Femur (tissue), 1 donor: ENCODE measurements at places on chromosomes 16 and 17.

DNA sequence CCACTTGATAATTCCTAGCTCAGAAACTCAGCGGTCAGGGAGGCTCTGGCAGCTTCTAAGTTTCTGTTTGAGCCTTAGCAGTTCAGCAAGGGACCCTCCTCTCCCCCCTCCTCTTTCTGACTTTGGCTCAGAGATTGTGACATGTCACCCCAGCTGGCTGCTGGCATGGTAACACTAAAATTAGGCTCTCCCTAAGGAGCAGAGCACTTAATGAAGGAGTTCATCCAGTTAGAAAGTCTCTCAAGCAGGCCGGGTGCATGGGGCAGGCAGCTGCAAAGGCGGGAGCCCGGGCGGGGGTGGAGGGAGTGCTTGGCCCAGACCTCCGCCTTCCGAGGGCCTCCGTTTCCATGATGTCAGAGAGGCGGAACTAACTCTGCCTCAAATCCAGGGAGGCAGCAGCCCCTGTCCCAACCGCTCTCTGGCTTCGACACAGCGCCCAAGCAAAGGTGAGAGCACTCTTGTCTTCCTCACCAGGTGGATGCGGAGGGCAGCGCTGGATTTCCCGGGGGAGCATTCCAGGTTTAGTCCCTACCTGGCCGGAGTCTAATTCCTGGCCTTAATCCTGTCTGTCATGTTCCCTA lies 128.0 kb upstream of the PLCG2 start:
- peak; percentile 95 for DNase-seq

GRCh38 chr16:57036945-57037344 lies 47.6 kb downstream of the NLRC5 start:
- no peak for DNase-seq

- DNase-seq, result no peak
These were observed 113.3 kb downstream of the ZNF423 start for GRCh38 chr16:49742428-49743202.

DNA sequence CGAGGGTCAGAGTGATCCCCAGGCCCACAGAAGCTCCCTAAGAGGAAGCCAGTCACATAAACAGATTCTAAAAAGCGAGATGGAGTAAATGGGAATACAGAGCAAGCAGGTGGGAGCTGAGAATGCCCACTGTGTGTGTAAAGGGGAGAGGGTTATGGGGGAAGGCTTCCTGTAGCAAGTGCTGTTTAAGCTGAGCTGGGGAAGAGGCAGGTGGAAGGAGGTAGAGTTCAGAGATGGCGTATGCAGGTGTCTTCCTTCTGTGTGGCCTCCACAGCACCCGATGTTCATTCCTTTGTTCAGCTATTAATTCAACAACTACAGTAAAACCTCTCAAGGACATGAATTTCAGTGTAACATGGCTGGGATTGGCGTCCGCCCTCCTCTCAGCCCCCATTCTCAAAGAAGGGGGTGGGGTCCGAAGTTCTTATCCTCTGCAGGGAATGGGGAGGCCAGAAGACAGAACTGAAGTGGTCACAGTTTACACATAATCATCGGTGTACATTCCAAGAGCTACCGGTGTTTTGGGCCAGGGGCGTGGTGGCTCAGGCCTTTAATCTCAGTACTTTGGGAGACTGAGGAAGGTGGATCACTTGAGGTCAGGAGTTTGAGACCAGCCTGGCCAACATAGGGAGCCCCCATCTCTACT lies 1.8 kb downstream of the EEF2K start:
- DNase-seq, result no peak

DNA sequence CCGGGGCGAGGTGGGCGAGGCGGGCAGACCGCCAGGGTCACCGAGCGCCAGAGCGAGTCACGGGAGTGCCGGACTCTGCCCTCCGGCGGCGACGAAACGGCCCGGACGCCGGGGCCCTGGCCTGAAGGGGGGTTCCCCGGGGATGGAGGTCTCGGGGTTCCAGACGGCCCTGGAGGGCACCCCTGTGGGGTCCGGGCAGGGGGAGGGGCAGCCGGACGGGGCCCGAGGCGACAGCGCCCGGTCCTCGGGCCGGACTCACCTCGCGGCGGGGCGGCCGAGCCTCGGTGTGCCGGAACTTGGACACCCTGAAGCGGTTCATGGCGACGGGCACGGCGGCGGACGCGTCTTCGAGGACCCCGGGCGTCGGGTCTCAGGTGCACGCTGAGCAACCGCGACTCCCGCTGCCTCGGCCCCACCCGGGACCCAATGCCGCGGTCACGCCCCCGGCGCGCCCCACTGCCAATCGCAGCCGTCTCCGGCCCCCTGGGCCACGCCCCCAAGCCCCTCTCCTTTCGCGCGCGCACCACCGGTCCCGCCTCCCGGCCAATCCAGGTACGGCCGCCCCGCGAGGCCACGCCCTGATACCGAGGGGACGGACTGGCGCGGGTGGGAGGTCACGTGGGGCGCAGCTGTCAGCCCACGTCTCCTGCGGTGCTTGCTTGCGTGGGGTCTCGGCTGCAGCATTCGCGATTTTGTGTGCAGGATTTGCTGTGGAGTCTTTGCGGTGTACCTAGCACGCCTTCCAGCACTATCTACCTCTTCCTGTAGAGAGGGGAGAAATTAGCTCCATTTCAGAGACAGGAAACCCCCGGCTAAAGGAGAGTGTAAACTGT lies at the start of gene CORO7:
CORO7 (minus strand) TSS at position 397 of the 833 bp plus-strand sequence; CDS start at position 319, 78 bp downstream.
- DNase-seq, result peak; percentile 97

DNA sequence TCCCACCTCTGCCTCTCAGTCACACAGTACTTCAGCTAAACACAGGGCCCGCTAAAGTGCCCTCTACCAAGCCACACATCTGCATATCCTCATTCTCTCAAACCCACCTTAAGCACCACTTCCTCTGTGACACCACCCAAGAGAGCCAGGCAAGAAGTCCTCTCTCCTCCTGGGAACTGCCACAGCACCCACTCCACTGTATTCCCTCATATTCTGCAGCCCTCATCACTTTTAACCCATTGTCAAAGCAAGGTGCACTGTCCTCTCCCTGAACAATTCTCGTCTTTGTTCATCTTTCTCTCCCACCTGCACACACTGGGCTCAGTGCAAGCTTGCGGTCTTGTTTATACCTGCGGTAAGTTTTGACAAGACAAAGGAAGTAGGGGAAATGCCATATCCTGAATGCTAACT lies 13.6 kb downstream of the CHD9 start:
- no peak for DNase-seq

GRCh38 chr17:64339516-64340490 lies 50.9 kb downstream of the PECAM1 start:
- no peak for DNase-seq

- no peak for DNase-seq
These were observed 2.0 kb downstream of the PITPNM3 start for GRCh38 chr17:6554342-6554741.
